ENCODE measurements at places on chromosomes 2 and 18.
A peak's percentile ranks its signal among the peaks of the same experiment; 100 is the strongest.

DNA sequence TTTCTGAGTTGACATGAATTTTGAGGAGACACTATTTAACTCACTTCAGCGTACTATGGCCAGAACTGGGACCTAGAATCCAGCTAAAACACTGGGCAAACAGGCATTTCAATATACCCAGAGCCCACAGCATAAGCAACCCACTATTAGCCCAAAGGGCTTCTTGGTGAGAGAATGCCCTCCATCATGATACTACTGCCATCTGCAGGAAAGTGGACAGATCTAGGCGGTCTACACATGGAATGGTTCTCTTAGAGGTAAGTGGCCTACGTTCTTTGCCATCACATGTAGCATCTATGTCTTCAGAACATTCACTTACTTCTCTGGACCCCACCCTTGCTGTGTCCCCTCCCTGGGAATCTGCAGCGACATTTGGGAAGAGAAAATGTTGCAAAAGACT is 181.3 kb upstream of the LINC00305 start:
- no peak for DNase-seq

DNA sequence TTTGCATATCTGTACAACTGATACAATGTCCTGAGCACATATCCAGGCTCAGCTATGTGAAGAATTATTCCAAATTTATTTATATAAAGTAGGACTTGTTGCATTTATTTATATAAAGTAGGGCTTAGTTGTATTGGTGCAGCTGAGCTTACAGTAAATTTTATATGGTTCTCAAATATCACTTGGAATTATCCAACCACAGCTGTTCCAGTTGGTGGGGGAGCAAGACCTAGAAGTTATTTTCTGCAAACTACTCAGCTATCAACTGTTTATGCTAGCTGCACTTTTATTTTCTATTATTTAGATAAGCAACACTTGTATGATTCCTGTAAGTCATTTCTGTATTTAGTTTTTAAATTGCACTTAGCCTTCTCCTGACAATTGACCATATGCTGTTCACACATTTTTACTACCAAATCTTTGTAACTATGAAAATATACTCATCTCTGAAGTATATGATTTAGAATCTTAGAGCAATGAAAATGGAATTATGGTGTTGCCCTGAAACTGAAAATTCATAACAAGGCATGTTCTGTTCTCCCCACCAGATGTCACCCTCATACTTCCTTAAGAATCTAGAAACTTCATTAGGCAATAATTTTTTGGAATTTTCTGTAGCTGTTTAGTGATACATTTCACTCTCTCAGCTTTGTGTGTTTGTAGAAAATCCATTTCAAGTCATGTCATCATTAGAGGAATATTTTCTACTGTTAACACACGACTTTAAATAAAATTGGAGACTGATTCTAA is 157.0 kb upstream of the CBLN2 start:
- peak; percentile 18 for DNase-seq

GRCh38 chr18:45551142-45551815 is 64.0 kb upstream of the SLC14A2 start:
- DNase-seq = no peak

GRCh38 chr18:50075772-50076171 is 119.2 kb downstream of the MYO5B start:
- no peak for DNase-seq

DNA sequence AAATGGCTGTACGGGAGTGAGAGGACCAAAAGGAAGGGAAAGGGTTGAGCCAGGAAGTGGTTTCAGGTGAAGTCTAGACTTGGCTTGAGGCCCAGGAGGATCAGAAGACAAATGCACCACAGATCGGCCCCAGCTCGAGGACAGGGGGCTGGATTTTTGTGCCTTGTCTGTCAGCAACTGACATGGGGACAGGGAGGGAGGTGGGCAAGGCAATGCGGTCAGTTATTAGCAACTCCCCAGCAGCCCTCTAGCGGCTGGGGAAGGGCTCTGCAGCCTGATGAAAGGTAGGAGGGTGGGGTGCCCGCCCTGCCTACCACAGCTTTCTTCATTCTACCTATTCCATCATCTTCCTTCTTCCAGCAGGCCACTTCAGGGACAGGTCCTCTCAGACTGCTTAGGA is 50.0 kb downstream of the CPO start:
- DNase-seq = peak; percentile 54

DNA sequence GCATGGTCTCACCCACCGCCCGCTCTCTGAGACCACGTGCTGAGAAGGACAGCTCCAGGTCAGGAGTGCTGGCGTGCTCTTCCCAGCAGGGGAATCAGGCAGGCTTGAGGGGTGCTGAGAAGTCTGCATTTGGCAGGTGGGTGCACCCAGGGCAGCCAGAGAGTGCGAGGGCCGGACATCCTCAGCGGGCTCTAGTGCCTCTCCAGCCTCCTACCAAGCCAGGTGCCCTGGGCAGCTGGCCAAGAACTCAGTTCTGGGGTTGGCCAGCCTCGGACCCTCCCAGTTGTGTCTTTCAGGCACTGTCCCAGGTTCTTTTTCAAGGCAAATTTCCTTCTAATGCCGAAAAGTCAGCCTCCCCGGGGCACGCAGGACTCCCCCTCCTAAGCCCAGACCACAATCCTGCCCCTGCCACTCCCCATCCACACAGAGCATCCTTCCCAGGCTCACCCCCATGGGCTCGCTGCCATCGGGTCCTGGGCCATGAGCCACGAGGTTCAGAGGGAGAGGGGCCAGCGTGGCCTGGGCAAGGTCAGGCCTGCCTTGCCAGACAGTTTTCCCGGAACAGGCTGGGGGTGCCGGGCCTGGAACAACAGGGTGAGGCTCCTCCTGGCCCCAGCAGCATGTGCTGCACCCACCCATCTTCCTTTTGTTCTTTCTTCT is 52.2 kb upstream of the GPC1 start:
- DNase-seq = no peak
